ENCODE measurements at places on chromosomes 1 and 21.
A peak's percentile ranks its signal among the peaks of the same experiment; 100 is the strongest.

DNA sequence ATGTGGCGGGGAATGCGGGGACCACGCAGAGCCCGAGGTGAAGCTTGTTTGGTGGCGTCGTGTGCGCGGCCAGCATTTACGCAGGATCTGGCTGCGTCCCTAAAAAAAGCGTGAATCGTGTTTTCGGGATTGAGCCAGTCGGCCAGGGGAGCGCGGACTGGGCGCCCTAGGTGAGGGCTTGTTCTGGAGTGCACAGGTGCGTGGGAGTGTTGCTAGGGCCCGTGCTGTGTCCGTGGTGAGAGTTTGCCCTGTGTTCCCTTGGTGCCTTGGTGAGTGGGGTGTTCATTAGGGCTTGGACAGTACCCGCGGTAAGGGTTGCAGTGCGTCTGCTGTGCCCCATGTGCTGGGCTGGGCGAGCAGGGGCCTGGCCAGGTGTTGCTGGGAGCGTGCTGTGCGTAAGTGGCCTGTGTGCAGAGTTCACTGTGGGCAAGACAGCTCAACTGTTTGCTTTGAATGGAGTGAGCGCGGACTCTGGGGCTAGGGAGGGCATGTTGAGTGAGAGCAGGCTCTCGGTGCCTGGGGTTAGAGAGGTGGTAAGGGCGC is 673 bp downstream of the CD46 start:
- DNase-seq = peak; percentile 87

GRCh38 chr1:160058087-160058486 is 11.9 kb downstream of the KCNJ10 start:
- no peak for DNase-seq

GRCh38 chr1:230831771-230832170 is 36.5 kb downstream of the C1orf198 start:
- no peak for DNase-seq

GRCh38 chr1:87759421-87760087 is 430.9 kb downstream of the LMO4 start:
- DNase-seq = no peak

- no peak for DNase-seq
These were observed 2.1 kb downstream of the ZFP69 start for GRCh38 chr1:40479156-40479555.
